Adrenal gland (tissue), 19 donors: ENCODE measurements at places on chromosomes 7 and 10.

- no peak for DNase-seq
Measured at GRCh38 chr10:19563388-19564141, 252.7 kb upstream of the PLXDC2 start.

DNA sequence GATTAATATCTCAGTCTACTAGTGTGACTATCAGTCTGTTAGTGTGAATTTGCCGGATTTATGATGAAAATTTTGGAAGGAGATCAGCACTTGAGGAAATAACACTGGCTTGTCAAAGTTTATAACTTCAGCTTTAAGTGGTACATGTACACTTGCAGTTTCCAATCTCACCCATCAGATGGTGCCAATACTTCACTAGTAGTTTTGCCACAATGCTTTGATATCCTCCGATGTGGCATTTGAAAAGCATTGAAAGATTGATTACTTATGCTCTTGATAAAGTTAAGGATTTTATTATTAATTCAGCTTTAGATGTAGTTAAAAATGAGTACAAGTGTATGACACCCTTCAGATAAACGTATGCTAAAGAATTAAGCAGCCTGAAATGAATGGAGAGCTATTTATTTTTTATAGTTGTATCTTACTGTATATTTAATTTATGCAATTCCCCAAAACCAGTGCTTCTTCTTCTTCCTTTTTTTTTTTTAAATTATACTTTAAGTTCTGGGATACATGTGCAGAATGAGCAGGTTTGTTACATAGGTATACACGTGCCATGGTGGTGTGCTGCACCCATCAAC, 98.2 kb downstream of the ANLN start:
- peak; percentile 25 for DNase-seq

DNA sequence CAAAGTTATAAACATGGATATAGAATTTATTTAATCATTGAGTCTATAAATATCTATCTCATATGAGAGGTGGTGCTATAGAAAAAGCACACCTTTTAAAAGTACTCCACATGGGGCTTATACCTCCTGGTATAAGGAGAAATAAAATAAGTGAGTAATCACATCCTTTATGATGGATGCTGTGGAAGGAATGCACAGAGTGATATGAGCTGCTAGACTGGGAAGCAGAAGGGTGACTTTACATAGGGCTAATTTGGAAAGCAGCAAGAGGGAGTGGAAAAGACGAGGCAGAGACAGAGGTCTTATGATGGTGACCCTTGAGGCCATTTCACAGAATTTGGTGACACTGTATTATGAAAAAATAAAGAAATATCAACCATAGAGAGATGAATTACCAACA, 59.4 kb upstream of the AHR start:
- no peak for DNase-seq

DNA sequence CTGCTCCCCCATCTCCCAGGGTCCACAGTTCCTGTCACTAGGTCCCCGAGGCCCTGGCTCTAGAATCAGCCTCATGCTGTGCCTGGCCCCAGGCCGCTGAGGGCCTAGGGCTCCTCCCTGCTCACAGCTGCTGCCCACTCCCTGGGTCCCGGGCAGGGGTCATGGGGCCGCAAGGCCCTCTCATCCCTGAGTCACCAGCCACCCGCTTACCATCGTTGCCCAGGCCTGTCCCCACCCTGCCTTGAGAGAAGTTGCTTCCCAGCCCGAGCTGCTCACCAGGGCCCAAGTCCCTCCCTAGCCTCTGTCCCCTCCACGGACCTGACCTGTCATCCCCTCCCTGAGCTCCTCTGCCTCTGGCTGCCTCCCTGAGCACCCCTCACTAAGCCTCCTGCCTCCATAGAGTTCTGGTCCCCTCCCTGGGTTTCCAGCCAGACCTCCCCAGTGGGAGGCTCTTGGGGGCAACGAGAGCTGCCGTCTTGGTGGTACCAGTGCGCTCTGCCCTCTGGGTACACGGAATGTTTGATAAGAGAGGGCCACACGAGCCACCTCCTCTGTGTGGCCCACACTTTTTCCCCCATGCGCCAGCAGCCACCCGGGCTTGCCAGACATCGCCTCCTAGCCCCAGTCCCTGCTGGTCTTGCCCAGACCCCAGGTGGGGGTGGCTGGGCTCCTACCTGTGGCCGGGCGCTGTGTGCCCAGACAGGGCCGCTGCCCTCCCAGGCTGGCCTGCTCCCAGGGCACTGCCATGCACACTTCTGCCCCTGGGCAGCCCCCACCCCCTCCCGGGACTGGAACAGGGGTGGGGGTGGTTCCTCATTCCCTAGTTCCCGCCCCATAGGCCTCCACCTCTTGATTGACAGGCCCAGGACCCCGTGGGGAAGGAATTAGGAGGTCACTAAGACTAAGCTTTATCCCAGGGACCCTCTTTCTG, 21.3 kb downstream of the MLXIPL start:
- DNase-seq: no peak

GRCh38 chr7:47475880-47476227, 106.1 kb downstream of the TNS3 start:
- no peak for DNase-seq

GRCh38 chr10:11729790-11730315, 12.3 kb upstream of the ECHDC3 start:
- DNase-seq: no peak

GRCh38 chr10:63409465-63410027, 56.2 kb downstream of the JMJD1C start:
- no peak for DNase-seq

- DNase-seq: no peak
Measured at GRCh38 chr7:20188567-20188966, 28.6 kb downstream of the MACC1 start.

GRCh38 chr7:84900215-84900614, 286.6 kb downstream of the SEMA3D start:
- no peak for DNase-seq

DNA sequence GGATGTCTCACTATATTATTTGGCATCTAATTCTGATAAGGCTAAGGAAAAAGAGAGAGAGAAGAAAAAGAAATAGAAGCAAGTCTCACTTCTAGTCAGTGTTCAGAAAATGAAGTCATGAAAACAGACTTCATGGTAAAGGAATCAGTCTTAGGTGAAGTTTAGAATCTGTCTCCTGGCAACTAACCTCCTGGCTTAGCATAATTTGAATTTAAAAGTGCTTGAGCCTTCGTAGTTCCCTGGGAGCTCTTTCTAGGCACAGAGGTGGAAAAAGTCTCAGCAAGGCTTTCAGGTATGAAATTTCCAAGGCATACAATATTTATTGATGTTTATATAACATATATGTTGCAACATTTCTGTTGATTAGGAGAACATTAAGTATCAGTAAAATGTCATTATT, 10.4 kb downstream of the CHRM2 start:
- DNase-seq: no peak

DNA sequence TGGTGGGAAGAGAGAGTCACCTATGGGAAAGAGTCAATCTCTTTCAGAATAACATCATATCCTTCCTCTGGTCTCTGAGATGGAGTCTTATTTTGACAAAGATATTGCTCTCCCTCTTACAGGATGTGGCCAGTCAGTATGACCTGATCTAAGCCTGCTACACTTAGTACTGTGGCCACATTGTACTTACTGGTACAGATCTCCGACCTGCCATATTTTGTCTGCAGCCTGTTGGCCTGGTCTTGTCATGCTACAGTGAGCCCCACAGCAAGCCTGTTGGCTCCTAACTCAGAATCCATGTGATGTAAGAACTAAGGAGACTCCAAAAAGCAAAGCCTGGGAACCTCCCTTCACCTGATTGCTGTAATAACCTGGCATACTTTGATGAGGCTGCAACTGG, 377.8 kb downstream of the SFMBT2 start:
- DNase-seq: no peak

GRCh38 chr10:104080762-104081161, 4.9 kb downstream of the COL17A1 start:
- no peak for DNase-seq

GRCh38 chr10:126524526-126524925, 136.2 kb upstream of the ADAM12 start:
- no peak for DNase-seq

DNA sequence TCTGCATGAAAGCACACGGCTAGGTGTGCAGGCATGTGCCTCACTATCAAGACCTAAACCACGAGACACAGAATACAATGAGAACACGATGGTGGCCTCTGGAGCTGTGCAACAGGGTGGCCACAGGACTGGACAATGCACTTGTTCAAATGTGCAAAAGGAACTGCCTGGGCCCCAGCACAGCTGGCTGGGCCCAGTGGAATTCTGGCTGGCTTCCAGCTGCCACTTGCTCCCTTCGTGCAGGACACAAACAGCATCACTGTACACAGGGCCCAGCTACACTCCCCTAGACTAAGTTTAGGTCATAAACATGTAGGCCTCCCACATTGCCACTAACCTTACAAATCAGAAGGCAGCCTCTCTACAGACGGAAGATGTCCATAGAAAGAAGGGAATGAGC, 23.4 kb downstream of the DOCK4 start:
- no peak for DNase-seq

- DNase-seq: peak; percentile 25
Measured at GRCh38 chr10:12782537-12782936, 219.0 kb downstream of the CCDC3 start.

GRCh38 chr7:85160223-85160622, 26.6 kb downstream of the SEMA3D start:
- no peak for DNase-seq

GRCh38 chr10:102434394-102435132, 2.2 kb upstream of the CUEDC2 start:
- no peak for DNase-seq

DNA sequence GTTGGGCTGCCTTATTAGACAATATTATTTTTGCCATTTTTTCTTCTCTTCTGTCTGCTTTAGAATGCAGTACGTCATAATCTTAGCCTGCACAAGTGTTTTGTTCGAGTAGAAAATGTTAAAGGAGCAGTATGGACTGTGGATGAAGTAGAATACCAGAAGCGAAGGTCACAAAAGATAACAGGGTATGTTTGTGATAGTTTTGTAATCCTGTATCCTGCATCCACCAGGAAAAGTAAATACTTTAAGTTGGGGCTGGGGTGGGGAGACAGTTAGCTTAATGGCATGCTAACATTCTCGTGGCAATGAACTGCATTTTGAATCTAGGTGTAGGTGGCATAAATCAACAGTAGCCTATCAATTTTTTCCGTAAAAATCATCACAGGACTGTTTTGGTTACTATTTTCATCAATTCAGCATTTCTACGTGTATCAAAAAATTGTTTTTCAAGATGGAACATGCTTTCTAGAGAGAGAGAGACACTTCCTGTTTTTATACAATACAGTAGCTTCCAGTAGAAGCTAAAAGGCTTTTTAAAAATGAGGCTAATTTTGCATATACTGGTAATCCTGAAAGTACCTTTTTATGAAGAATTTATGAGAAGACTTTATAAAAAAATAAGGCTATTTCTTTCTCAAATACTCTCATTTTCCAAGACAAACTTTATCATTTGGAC, 247.5 kb downstream of the FOXP2 start:
- no peak for DNase-seq

DNA sequence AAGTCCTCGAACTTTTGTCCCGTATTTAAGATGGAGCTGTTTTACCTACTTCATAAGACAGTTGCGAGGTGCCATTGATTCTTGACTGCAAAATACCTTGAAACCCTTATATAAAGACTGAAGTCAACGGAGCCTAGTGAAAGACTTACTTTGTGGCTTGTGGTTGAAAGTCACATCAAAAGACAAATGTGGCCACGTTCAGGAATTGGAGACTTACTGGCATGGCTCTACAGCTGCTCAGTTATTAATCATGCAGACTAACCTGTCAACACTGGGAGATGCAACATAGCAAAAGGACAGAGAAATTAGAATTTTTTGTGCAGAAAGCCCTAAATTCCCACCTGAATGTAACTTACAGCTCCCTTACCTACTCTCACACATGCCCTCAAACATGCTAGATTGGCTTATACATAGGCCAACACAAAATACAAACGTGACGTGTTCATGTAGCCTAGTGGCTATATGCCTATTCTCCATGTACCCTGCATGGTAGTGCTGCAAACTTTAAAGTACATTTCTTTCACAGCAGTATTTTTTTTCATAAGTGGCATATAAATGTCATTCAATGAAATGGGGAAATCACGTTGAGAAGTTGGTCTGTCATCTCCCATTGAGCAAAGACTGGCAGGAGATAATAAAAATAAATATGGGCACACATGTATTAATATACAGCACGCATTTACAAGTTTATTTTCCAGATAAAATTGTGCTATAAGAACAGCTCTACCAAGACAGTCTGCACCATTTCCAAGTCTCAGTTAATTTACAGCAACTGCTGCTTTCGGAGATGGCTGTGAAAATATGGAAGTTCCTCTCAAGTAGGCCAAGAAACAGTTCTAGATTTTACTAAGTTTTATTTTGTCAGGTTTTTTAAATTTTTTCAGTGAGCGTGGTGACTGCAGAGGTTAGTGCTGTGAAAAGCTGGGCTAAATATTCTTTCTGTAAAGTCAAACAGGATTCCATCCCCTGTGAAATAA, 170.4 kb upstream of the C7orf33 start:
- DNase-seq: no peak

- no peak for DNase-seq
Measured at GRCh38 chr10:29861811-29862505, 197.4 kb downstream of the JCAD start.

DNA sequence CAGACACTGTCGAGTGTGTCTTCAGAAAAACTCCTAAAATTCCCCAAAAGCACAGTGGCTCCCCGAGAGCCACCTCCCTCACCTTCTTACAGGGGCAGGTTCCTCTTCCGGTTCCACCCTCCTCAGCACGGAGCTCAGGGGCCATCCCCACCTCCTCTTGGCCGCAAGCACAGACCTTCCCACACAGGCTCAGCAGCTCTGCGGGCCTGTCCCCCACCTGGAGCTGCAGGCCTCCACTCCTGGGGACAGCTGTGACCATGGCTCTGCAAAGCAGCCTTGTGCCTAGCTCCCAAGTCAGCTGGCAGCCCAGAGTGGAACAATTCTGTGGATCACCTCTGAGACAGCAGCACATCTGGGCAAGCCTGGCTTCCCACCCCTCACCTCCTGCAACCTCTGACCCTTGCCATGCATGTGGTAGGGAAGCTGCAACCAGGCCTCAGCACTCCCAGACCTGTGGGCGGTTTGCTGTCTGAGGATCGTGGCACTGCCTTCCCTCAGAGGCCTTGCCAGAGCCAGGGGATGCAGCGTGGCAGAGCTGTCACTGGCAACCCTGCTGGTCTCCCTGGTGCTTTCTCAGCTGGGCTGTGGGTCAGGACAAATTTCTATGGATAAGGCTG, 79.7 kb downstream of the ALOX5 start:
- no peak for DNase-seq

DNA sequence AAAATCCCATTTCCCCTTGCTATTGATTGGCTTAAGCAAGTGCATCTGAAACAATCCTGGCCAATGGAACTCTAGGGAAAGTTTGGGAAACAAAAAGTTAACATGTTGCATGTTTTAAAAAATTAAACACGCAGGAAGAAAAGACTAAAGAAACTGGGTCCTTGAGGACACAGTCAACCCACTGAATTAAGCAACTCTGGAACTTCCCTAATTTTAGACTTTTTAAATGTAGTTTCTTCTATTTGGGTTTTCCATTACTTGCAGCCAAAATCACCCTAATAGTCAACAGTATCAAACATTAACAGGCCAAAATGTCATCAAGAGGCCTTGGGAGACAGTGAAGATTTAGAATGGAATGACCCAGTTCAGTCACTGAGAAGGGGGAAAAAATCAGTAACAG, 40.6 kb downstream of the OSBPL3 start:
- no peak for DNase-seq
